ENCODE measurements at places on chromosomes 16 and 17.

GRCh38 chr17:1229349-1229899 lies 40.8 kb upstream of the BHLHA9 start:
- DNase-seq = no peak

DNA sequence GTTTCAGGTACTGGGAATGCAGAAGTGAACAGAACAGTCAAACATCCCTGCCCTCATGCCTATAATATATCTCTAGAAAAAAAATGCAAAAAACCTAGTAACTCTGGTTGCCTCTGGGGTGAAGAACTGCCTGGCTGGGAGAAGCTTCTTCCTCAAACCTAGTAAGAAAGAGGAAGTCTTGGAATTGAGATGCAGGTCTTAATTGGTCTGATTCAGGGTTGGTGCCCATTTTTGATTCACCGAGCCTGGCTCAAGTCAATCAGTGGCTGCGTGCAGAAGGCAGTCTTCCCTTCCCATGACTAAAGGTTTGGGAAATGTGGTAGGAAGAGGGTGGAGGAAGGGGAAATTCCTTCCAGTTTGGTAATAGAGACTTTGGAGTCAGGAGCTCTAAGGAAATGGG lies 22.4 kb downstream of the CDRT15 start:
- peak; percentile 70 for DNase-seq

DNA sequence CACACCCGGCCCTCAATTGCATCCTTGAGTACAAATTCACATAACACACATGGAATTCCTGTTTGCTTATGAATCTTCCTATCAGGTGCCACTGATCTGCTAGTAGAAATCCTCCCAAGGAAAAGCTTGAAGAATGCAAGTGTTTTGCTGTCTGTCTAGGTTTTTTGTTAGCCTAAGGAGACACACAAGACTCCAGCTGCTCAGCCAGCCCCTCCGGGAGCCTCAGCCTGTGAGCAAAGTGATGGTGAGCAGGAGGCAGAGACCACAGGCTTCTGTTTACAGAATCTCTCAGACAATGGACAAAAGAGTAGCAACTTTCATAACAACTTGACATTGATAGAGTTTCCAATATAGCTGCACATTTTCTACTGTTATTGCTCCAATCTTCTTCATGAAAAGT lies 18.4 kb upstream of the PRKCA start:
- no peak for DNase-seq

GRCh38 chr16:56933828-56934598 lies 2.1 kb downstream of the HERPUD1 start:
- DNase-seq = no peak

DNA sequence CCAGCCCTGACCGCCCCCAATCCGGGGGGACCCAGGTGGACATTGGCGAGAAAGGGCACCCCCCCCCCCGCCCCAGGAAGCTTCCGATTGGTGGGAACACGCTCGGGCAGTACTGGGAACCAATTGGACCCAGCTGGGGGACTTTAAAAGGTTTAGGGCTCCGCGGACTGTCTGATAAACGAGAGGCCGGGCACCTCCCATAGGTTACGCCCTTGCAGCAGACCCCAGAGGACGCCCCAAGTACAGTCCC lies 245 bp downstream of the TMEM256 start:
- DNase-seq = no peak

DNA sequence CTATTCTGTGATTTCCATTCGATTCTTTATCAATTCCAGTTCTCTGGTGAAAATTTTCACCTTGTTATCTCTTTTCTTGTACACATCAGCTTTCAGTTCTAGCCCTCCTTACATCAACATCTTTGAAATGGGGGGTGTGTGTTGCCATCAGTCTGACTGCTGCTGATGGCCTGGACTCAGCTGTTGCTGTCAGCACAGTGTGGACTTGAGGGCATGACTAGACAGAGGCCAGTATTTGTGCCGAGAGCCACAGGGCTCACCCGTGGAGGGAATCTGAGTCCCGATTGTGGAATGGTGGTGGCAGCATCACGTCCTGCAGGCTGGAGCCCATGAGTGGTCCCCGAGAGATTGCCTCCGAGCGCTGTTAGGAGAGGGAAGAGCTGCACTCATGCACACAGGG lies 114.2 kb downstream of the RPTOR start:
- no peak for DNase-seq

DNA sequence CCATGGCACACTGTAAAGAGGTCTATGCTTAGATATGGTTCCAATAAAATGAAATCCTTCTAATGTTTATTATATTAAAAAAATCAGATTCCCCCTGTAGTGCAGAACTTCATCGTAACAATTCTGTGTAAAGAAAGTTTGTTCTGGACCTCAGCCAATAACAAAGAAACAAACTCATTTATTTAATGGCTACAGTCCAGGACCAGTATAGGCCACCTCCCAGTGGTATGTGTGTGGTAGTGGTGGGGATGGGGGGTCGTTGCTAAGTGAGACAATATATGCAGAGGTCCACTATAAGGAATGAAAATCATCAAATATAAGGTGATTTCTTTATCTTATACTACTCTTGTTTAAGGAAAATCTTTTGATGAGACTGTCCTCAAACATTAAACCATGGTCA lies 136.4 kb downstream of the CDK5R1 start:
- peak; percentile 3 for DNase-seq

DNA sequence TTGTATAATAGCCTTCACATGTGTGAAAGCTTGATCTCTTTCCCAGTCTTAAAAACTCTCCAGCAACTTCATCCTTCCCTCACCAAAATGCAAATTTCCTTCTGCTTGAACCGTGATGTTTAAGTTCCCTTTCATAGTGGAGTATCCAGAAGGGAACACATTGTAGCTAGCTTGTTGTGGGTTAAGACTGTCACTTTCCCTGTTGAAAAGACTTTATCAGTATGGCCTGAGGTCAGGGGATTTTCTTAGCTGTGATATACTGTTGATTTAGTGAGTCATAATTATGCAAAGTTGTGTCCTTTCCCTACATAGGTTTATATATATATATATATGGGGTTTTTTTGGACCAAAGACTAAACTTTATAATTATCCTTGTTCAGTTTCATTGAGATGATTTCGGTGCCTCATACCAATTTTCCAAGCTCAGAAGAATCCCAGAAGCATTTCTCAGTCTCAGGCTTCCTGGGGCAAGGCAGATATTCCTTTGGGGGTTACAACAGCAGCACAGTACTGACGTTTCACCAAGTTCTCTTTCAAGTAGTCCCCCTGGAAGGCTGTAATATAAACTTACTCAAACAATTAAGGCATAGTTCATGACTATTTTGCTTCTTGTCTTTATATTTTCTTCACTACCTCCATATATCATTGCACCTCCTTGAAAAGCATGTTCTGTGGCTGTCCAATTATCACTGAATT lies 35.7 kb downstream of the ESRP2 start:
- DNase-seq = peak; percentile 64

DNA sequence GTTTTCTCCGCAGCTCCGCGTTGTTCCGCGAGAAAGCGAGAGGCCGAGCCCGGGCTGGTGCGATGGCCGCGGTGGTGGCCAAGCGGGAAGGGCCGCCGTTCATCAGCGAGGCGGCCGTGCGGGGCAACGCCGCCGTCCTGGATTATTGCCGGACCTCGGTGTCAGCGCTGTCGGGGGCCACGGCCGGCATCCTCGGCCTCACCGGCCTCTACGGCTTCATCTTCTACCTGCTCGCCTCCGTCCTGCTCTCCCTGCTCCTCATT lies 404 bp downstream of the EMC6 start:
- no peak for DNase-seq

DNA sequence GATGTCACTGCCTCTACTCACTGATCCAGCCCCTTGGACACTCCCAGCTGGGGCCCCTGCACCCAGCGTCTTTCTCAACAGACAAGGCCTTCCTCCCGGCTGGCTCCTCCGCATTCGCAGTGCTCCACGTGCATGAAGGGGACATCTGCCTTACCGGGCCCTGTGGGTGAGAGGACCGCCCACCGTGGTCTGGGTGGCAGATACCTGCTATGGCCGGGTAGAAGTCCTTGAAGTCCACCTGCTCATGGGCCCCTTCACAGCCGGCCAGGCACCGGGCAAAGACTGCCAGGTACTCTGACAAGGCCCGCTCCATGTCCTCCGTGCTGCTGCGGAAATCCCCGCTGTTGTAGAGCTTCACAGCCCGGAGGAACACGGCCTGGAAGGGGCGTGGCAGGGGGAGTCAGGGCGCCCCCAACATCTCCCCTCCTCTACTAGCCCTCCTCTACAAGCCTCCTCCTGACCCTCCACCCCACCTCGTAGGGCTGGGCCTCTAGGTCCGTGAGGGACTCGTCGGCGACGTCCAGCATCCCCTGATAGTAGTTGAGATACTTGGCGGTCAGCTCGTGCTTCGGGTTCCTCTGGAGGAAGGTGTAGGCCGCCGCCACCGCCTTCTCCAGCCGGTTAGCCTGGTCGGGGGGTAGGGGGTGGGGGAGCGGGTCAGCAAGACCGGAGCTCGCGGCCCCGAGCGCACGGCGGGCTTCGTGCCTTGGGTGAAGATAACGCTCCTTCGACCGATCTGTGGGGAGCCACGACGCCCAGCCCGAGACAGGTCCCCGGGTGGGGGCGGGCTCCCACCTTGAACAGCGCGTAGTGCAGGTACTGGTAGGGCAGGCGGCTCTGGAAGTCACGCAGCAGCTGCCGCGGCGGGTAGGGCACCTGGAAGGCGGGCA lies 845 bp downstream of the P3H4 start:
- peak; percentile 14 for DNase-seq

DNA sequence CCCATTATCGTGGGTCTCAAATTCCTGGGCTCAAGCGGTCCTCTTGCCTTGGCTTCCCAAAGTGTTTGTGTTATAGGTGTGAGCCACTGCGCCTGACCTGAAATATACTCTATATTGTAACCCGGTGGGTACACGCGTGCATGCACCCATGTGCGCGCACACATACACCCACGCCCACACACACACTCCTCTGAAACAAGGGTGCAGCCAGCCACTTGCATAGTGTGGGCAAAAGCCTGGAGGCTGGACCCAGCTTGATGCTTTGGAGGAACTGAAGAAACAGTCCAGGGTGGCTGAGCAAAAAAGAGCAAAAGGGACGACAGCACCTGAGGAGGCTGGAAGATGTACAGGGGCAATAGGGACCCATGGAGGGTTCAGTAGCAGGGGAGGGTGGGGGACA lies 29.9 kb downstream of the NAGPA start:
- DNase-seq = no peak

DNA sequence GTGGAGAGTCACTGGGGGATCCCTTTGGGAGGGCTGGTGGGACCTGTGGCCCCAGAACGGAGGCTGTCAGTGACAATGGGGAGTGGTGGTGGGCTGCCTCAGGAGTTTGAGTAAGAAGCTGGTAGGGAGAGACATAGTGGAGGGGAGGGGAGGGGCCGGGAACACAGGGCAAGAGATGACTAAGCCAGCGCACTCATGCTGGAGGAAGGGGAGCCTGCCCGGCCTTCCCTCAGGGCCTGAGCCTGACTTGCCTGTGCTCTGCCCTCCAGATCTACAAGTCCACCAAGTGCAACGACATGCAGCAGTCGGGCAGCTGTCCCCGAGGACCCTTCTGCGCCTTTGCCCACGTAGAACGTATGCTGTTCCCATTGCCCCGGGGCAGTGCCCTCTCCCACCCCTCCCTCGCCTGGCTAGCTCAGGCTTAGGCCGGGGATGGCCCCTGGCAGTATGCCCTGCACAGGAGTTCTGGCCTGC lies 29.3 kb downstream of the UNC13D start:
- peak; percentile 84 for DNase-seq

DNA sequence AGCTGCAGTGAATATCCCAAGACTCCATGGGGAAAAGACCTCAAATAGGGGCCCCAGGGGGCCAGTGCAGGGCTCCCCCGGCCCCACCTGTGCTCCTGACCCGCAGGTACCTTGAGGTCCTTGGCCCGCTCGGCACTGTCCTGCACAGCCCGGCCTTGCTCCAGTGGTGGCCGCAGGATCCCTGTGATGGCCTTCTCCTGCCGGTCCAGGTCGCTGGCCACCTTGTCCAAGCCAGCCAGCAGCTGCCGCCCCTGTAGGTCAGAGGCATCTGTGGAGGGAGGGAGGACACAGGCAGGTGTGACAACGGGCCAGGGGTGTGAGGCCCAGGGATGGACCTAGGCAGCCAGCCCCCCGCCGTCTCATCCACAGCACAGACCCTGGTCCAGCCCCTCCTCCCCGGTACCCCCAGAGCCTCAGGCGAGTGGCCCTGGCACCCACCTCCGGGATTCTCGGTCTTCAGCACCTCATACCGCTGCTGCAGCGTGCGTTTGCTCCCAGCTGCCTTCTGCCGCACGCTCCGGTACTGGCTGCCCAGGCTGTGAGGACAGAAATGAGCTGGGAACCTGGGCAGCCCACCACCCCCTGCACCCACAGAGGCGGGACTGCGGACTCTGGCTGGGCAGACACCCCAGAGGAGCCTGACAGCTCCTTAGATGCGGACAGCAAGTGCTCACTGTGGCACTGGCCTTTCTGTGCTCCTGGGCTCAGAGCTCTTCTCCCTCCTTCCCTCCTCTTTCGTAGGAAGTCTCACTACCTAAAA lies 43.7 kb downstream of the PPL start:
- no peak for DNase-seq

- DNase-seq = no peak
Observed at GRCh38 chr16:76524769-76525168, 247.6 kb downstream of the CNTNAP4 start.

Measured in EH (cell line).